NB4 (cell line): ENCODE measurements at places on chromosomes 5 and 9.

- DNase-seq = no peak
Measured at GRCh38 chr9:125561509-125562148, 145.4 kb downstream of the MAPKAP1 start.

DNA sequence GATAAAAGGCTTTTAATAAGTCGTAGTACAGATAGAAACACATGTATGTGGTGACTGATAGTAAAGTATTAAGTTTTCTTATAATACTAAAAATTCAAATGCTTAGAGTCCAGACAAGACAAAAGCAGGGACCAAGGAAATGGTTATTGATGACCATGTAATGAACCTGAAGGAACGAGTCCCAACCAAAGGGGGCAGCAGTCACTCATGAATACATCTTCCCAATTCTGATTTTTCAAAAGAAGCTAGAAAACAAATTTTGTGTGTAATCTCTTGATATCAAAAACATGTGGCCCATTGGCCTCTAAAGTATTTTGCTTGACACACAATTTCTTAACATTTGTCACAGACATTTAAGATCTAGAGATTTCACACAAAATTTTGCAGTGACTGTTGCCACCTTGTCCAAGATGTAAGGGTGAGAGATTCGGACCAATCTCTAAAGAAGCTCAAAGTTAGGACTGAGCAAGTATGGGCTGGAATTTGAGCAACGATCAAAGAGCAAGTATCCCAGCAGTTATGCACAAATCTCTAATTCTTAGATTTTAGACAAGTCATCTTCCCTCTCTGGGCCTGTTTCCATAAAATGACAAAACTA is 66.8 kb downstream of the ARL15 start:
- DNase-seq = peak; percentile 48

- DNase-seq = no peak
Measured at GRCh38 chr5:67799732-67800234, 415.8 kb upstream of the PIK3R1 start.

GRCh38 chr5:168481330-168481788 is 4.9 kb upstream of the RARS1 start:
- no peak for DNase-seq

DNA sequence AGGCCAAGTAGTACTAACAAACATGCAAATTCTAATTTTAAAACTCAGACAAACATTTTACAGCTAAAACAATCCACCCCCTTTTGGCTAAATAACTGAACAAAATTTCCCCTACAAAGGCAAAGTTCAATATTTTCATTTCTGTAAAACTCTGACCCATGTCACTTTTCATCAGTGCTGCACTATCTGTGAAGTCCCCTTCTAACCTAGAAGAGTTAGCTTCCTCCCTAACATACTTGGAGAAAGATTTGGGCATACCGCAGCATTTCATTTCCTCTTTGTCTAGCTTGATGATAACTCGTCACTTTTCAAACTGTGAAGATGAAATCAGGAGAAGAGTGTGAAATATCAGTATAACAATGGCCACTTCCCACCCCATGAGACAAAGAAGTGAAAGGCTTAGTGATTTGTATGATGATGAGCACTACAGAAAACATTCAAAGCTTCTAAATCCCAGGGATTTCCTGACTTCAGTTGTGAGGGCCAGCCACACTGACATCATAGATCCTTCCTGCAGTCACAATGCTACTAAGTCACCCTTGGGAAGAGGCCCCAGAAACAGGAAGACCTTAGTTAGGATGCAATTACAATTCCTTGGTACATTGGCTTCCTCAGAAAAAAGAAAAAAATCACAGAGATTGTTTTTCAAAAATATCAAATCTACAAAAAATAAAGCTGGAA is at the start of gene FAM81B:
TSS of gene FAM81B (plus strand) at position 555 of the 681 bp plus-strand sequence. CDS start at position 579, 24 bp downstream.
- DNase-seq = no peak

GRCh38 chr9:137303893-137304382 is 1.9 kb upstream of the NRARP start:
- no peak for DNase-seq

GRCh38 chr5:134692722-134693121 is 44.1 kb downstream of the SEC24A start:
- no peak for DNase-seq

DNA sequence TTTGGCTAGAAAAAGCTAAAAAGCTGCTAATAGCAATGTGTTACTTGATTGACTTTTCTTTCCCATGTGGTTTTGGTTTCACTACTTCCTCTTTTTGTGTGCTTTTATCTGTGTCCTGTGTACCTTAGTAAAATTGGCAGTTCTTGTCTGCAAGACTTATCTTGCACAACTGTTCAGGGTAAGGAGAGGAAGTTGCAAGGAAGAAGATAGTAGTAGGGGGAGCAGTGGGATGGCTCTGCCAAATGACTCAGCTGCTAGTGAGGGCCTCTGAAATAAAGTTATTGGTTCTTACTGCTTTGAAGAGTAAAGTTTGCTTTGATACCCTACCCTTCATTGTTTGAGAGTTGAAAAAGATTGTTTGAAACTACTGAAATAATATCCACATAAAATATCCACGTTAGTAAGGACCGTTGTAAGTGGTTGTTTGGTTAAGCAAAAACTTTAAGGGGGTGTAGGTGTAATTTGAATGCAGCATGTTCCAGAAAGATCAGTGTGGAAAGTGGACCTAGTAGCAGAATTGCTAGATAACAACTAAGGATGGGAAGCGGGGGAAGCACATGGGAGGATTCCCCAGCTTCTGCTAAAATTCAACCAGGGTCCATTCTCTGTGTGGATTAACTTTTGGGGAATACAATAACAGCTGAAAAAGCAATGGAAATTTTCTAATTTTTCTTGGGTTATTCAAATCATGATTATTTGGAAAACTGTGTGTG is 123.5 kb downstream of the SCAMP1 start:
- DNase-seq = peak; percentile 96

GRCh38 chr9:134886413-134886913 is 5.9 kb downstream of the FCN2 start:
- DNase-seq = no peak

DNA sequence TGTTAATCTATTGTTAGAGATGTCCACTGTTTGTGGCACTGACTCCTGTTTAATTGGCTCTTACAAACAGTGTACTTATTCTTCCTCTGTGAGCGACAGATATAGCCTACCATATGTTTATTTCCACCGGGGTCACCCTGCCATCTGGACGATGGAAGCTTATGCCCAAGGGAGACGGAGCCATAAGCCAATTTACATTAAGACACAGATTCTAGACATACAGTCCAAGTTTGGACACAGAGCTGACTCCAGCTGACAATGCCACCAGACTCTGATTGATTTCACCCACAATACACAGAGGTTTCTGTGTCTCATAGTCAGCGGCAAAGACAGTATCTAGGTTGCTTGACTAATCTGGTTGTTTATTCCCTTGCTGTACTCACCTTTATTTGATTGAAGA is 198.9 kb downstream of the ENC1 start:
- DNase-seq = no peak

DNA sequence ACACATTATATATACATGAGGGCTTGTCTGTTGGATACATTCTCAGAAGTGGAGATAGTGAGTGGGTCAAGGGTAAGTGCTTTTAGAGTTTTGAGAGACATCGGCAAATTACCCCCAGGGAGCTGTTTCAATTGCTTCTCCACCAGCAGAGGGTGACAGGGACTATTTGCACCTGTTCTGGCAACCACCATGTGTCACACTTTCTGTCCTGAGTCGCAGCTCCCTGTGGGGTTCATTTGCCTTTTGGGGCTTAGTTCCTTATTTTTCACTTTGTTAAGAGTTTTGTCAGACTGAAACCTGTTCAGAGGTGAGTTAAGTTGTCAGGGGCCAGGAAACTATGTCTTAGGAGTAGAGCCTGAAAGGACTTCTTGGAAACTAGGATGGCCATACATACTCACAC is 20.1 kb upstream of the SLC36A1 start:
- peak; percentile 35 for DNase-seq

- DNase-seq = no peak
Measured at GRCh38 chr9:107557236-107557990, 67.8 kb upstream of the KLF4 start.

- no peak for DNase-seq
Measured at GRCh38 chr5:18117968-18118367, 483.7 kb downstream of the TAF11L14 start.

DNA sequence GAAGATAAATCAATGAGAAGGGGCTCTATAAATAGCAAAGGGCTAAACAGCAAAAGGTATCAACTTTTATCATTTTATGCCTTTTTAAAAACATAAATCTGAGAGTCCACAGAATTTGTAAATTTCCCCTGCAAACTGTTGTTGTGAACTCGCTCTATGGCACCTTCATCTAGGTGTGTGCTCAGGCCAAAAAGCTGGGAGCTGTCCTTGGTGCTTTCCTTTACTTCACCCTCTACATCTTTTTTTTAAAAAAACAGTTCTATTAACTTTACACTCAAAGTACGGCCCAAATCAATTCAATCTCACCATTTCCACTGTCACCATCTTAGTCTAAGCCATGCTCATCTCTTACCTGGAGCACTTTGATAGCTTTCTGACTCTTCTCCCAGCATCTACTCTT is 108.2 kb upstream of the GPR151 start:
- DNase-seq = no peak

GRCh38 chr9:79014929-79015699 is 556.7 kb upstream of the TLE4 start:
- no peak for DNase-seq

DNA sequence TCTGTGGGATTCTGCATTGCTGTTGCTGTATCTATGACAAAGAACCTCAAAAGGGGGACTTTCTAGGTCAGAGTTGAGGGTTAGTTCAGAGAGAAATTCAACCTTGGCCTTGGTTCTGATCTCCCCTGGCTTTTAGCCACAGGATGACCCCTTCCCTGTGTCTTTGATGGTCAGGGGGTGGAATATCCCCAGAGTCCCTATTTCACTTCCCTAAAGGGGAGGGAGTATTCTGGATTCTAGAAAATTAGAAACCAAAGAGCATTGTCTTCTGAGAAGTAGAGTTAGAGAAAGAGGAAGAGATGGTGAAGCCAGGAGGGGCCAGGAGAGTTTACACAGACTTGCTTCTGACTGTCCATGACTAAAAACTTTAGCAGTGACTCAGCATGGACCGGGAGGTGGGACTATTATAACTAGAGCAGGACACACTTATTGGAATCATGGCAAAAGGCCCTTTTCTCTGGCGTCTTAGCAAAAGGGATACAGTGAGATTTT is 56.2 kb upstream of the LPAR1 start:
- DNase-seq = peak; percentile 12

GRCh38 chr5:133482028-133482427 is 130.3 kb downstream of the FSTL4 start:
- no peak for DNase-seq

DNA sequence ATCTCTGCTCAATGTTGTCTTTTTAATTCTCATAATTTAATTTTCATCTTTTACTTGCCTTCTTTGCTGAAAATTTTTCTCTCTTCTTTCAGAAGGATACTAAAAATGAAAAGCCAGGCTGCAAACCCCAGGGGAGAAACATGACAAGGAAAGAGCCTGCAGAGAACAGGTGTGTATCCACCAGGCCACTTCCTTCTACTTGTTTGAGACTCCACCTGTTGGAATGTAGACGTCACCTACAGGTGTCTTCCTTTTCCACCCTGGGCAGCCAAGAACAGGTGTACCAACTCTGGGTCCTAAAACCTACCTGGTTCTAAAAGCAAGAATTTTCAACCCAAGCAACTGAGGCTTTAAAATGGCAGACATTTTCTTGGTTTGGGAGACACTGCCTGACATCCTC is 166.8 kb downstream of the ATP10B start:
- no peak for DNase-seq

GRCh38 chr5:15013654-15014463 is 142.3 kb upstream of the ANKH start:
- peak; percentile 58 for DNase-seq

DNA sequence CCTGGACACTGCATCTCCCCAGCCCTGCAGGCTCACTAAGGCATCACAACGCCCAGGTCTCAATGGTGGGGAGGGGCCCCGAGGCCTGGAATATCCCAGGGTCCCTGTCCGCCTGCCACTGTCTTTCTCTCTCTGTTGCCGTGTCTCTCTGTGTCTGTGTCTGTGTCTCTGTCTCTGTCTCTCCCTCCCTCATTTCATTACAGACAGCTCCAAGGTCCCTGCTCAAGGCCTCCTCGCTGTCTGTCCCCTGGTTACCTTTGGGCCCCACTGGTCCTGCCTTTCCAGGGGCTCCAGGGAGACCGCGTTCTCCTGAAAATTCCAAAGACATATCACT is 3.2 kb downstream of the FCN1 start:
- DNase-seq = no peak

DNA sequence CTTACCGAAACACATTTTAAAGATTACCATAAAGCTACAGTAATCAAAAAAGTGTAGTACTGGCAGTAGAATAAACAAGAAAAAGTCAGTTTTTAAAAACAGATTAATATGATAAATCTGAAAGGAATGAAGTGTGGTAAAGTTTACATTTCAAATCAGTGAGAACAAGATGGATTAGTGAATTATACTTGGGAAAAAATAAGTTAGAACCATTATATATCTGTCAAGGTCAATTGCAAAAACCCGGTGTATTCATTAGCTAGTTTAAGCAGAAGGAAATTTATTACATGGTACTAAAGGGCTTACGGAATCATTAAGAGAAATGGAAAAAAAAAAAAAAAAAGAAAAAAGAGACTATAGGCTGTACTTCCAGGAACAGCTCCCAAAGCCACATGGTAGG is 164.3 kb downstream of the MUSK start:
- DNase-seq = no peak

DNA sequence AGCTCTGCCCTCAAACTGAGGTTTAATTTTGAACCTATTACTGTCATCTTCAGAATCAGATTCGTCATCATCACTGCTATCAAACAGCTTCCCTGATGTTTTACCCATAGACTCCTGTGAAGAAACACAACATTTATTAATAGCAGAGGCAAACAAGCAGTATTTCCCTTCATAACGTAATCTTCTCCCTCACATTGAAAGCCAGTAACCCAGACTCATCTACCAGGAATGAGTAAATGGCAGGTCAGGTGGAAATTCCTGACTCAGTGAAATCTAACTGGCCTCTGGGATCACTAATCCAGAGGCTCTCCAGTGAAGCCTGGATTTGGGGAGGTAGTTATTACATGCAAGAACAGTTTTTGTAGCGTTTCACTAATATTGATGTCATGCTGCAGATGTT is 14.6 kb downstream of the NOL8 start:
- DNase-seq = no peak

DNA sequence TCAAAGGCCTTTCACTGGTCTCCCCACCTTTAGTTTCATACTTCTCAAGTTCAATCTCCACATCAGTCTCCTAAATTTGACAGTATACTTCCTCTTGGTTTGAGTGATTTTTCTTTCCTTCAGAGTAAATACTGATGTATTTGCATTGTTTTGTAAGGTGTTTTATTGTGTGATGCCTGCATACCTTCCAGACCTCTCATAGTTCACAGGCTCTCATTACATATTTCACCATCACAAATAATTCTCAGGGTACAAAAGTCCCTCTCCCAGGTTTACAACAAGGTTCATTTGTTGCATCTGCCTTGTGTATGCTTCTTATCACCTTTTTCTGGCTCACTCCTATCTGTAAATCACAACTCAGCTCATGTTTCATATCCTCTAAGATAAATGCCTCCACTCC is 22.2 kb upstream of the TUSC1 start:
- no peak for DNase-seq
